ENCODE measurements at places on chromosomes 6 and 20.

DNA sequence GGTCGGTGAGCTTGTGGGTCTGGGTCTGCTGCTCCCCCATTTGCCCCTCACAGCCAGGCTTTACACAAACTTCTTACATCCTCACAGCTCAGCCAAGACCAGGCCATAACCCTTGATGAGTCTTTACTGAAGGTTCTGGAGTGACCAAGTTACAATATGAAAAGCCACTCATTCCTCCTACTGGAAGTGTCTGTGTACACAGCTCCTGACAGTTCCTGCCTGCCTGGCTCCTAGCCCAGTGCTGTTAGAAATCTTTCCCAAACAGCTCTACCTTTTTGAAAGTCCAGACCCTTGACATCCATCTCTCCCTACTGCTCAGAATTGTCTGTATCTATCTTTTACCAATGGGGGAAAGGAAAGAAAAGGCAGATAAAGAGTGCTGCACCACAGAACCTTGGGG is 106.9 kb downstream of the PAX1 start:
- DNase-seq, result no peak

GRCh38 chr6:94052749-94053148 is 633.4 kb upstream of the EPHA7 start:
- DNase-seq, result no peak

DNA sequence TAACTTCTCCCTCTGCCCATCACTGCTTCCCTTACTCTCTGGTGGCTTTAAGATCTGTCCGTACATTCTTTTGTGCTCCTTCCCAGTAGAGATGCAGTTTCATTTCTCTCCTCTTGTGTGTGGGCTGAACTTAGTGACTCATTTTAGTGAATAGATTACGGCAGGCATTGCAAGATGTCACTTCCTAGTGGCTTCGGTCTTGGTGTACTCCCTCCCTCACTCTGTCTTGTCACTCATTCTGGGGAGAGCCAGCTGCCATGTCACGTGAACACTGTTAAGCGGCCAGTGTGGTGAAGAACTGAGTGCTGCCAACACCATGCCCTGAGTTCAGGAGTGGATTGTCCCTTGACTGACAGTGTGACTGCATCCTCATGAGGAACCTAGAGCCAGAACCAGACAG is 115.9 kb downstream of the OTOR start:
- no peak for DNase-seq

DNA sequence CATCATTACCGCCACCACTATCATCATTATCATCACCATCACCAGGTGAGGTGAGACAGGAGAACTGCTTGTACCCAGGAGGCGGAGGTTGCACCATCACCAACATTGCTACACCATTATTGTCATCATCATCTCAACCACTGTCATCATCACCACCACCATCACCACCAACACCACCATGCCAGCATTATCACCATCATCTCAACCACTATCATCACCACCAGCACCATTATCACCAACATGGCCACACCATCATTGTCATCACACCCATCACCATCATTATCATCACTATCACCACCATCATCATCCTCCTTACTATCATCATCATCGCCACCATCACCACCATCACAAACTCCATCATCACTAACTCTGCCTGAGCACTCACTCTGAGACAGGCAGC is 661.8 kb upstream of the DEFB115 start:
- DNase-seq, result no peak

- peak; percentile 26 for DNase-seq
These were observed 244.1 kb upstream of the QKI start for GRCh38 chr6:163170294-163170883.

DNA sequence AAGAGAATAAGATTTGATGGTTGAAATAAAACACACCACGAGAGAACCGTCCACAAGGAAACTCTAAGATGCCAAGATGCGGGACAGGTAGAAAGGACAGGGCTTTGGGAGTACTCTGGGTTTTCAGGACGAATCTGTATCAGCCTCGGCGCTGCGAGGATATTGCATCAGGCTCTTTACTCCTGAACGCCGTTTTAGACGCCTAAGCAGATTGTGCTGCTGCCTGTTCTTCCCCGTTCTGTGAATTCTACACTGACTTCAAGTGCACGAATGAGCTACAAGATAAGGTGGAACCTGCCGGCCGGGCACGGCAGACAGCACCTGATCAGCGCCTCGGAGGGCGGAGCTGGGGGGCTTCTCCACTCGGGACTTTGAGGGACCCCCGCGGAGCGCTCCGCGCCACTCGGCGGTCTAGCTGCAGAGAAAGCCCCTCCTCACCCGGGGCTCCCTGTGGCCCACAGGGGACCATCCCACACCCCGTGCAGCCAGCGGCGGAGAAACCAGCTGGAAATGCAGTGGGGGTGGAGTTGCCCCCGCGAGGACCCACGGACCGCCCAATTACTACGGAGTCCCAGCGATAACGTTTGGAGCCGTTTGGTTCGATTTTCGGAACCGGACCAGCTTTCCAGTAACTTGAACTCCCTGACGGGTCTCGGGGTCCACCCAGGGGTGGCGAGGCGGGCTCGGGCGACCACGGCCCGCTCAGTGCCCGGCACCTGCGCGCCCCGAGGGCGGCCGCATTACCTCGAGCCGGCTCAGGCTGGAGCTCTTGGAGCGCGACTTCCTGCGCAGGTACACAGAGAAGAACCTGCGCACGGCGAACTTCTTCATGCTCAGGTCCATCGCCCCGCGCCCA is 646 bp downstream of the RPS6KA2 start:
- no peak for DNase-seq

DNA sequence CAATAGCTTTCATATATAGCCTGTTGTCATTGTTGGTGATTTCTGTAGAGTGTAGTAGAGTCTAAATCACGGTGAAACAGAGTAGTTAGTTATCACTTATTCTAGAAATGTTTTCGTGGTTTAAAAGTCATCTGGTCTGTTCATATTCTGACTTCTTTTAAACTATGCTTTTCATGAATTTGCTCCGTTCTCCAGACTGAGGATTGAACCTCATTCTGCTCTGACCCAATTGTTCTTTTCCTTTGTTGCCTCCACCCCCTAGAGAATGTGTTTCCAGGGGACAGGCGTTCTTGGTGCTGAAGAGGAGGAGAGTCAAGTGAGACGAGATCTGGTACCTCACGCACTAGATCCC is 748 bp upstream of the ZNF292 start:
- DNase-seq, result no peak

GRCh38 chr20:36153736-36154699 is 522 bp upstream of the EPB41L1 start:
- DNase-seq, result no peak

GRCh38 chr6:137230547-137230946 is 11.4 kb upstream of the IFNGR1 start:
- no peak for DNase-seq

DNA sequence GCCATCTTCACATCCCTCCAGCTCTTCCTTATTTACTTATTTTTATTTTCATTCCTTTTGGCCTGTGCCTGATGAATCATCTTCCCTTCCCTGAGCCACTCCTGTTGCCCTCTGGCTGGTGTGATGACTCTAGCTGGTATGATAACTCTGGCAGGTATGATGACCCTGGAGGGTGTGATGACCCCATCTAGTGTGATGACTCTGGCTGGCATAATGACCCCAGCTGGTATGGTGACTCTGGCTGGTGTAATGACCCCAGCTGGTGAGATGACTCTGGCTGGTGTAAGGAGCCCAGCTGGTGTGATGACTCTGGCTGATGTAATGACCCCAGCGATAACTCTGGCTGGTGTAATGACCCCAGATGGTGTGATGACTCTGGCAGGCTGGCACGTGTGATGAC is 426.8 kb downstream of the QKI start:
- DNase-seq, result no peak

- no peak for DNase-seq
These were observed 64.8 kb upstream of the NRSN1 start for GRCh38 chr6:24060982-24061754.

DNA sequence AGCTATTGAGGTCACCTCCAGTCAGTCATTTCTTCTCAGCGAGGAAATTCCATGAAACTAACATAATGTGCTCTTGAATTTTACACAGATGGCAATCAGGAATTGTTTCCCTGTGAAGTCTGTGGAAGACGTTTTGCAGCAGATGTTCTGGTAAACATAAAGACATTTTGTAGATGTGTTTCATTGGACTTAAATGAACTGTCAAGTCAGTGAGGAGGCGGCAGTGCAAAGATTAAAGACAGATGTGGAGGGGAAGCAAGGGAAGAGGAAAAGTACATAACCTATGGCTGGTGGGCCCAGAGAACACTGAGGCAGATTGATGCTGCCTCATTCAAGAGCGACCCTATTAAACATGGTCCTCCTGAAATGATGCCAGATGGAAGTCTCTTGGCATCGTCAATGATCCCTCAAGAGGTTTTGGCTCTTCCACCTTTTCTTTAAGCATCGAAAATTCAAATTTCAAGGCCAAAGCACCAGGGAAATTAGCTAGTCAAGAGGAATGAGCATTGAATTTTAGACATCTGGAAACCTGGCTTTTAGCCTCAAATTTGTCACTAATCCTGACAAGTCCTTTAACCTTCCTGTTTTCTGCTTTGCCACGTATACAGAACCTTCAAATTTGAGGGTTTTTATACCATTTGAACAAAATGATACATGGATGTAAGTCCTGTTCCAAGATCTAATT is 20.1 kb downstream of the ZC2HC1B start:
- no peak for DNase-seq

GRCh38 chr20:34624629-34625028 is 52.3 kb downstream of the PIGU start:
- DNase-seq, result no peak

DNA sequence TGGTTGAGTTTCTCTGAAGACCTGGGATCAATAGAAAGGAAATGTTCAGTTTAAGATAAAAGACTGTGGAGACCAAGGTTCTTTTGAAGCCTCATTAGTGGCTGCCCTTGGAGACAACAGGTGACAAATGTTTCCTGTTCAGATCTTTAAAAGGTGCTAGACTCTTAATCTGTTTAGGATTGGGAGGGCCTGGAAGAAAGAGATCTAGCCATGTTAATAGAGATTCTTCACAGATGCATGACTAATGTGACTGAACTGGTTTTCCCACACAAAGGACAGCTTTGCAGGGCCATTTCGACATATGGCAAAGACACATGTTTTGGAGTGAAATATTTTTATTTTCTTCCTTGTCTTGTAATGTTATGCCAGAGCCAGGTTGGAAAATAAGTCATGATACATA is 82.2 kb downstream of the WDR27 start:
- no peak for DNase-seq

All from stimulated activated CD4-positive, alpha-beta T cell treated with anti-CD3 and anti-CD28 coated beads, TNF-alpha, amount 100 ng/mL, for 24 hours (primary cell).